ENCODE measurements at places on chromosomes 13 and 19. TPM values are rescaled to one million over a fixed set of nuclear protein-coding genes. Genes with fewer than 3 reads are reported as not detected.
A peak's percentile ranks its signal among the peaks of the same experiment; 100 is the strongest.

DNA sequence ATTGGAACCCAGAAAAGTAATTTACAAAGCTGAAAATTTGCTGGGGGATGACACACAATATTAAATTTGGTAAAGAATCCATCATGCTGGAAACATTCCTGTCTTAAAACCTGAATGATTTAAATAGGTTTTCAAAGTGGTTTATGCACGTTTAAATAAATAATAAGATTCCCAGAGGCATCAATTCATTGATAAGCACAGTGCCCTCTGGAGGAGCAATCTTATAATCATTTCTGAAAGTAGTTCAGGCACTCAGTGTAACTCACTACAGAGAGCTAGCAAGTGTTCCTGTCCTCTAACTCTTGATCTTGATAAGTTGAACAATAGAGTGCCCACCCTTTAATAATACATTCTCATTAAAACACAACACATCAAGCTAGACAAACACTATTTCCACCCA lies 43.5 kb upstream of the SHISA2 start:
- no peak for DNase-seq

DNA sequence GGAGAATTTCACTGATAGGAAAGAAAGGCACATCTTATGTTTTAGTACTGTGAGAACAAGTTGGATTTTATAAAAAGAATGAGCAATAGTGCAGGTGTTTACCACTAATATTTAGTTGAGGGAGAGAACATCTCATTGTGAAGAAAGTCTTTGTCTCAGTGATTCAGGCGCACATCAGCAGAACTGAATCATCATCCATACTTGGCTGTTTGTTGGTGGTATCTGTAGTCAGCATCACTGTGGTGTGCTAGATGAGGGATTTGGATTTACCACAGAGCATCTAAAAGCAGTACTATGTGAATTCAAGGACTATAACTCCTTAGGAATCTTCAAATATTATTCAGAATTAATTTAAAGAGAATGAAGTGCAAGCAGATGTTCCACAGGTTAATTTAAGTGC lies 1380.5 kb upstream of the ATXN8OS start:
- no peak for DNase-seq

- DNase-seq, result no peak
Observed at GRCh38 chr19:18417250-18418028, 1.8 kb upstream of the SSBP4 start.

Gene PSG1
- total RNA-seq, result 0.45 TPM

DNA sequence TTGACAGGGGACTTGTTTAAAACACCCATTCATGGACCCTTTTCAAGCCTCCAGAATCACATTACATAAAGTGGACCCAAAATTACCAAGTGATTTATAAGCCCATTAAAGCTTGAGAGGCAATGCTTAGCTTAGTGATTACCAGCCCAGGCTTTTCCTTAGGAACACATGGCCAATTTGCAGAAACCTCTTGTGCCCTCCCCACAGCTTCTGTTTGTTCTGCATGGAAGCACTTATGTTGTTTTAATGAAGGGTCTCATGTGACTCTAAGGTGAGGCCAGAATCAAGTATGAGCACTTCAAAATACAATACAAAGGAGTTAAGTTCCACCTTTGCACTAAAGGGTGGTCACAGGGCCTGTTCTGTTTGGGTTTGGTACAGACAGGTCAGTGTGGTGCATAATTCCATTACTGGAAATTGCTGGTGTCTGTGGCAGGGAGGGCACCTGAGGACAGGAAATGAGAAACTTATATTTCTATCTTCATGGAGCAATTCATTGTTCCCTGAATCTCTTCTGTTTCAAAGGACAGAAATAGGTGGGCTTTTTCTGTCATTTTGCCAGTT lies 15.3 kb downstream of the ZNF486 start:
- DNase-seq, result no peak

- no peak for DNase-seq
Observed at GRCh38 chr13:23617551-23618024, 47.4 kb downstream of the TNFRSF19 start.

Gene ACP4
- not detected for total RNA-seq

- DNase-seq, result no peak
Observed at GRCh38 chr13:43653395-43653794, 133.4 kb downstream of the ENOX1 start.

- no peak for DNase-seq
Observed at GRCh38 chr13:50934735-50935435, 25.3 kb downstream of the RNASEH2B start.

- no peak for DNase-seq
Observed at GRCh38 chr19:1049800-1050199, 9.9 kb downstream of the ABCA7 start.

GRCh38 chr13:50711131-50711815 lies 132.2 kb downstream of the DLEU7 start:
- no peak for DNase-seq

- DNase-seq, result peak; percentile 75
Observed at GRCh38 chr19:4304538-4305256, at the start of gene FSD1. Gene FSD1, plus strand, starts transcription at chr19:4304598. Its CDS starts 149 bp downstream, at chr19:4304747.

Data from activated naive CD4-positive, alpha-beta T cell treated with anti-CD3 and anti-CD28 coated beads, Interleukin-2, amount 50 U/mL, for 72 hours (primary cell).